Stimulated activated CD4-positive, alpha-beta T cell treated with anti-CD3 and anti-CD28 coated beads, Interleukin-12 subunit alpha, Interleukin-12 subunit beta, amount 100 ng/mL, for 24 hours (primary cell): ENCODE measurements at places on chromosomes 4 and X.

DNA sequence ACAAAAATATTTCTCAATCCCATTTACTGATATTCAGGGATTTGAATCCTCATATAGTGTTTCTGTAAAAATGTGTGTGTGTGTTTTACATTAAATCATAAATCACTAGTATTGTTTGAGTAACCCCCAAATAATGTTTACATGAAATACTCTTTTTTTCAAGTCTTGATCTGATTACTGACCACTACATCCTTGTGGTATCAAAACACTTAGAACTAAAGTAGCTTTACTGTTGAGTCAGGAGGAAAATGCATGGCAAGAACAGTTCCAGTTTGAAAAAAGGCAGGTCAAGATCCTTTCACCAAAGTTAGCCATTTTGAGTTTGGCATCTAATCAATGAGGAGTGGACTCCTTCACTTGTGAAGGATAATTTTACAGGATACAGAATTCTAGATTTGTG lies 3.6 kb upstream of the WDR19 start:
- no peak for DNase-seq

GRCh38 chrX:52504551-52504950 lies 8.9 kb downstream of the XAGE1A start:
- DNase-seq, result no peak

- DNase-seq, result no peak
Observed at GRCh38 chrX:29531336-29531735, 684.0 kb upstream of the MAGEB2 start.

DNA sequence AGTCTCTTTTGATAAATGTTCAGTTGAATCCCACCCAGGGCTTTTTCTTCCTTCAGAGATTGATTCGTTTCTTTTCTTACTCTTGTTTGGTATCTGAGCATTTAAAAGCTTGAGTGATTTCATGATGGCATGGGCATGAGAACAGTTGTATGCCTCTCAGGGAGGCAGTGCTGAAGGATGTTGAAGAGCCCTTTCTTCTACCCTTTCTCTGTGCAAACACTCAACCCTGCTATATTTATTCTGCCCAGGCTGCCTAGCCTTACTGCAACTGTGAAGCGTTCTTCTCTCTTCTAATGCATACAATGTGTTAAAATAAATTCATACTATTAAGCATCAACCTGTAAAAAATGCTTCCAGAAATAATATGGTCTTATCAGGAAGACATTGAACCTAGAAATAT lies 367.6 kb upstream of the LCORL start:
- DNase-seq, result no peak

DNA sequence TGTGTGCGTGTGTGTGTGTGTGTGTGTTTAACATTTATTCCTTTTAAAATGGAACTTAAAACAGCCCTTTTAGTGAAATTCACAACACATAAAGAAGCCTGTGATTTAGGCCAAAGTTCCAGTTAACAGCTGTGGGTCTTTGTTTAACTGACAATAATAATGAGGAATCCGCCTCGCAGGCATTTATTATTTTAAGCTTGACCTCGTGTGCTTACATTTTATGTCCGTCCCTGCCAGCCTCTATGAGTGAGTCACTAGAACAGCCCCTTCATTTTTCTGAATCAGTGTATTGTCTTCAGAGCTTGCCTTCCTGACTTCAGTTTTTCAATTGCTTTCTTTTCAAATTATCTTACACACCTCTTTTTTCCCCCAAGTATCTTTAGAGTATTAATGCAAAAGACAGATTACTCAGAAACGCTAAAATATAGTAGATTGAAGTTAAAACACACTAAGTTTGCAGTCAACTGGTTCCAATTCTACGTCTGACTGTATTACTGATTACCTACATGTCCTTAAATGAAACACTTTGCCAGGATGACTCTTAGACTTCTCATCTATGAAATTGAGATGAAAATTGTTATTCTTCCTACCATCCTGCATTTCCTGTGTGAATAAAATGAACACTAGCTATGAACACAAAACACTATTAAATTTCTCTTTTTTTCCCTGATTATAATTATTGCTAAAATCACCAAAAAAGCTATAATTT lies 319.6 kb upstream of the HS3ST1 start:
- DNase-seq, result no peak

DNA sequence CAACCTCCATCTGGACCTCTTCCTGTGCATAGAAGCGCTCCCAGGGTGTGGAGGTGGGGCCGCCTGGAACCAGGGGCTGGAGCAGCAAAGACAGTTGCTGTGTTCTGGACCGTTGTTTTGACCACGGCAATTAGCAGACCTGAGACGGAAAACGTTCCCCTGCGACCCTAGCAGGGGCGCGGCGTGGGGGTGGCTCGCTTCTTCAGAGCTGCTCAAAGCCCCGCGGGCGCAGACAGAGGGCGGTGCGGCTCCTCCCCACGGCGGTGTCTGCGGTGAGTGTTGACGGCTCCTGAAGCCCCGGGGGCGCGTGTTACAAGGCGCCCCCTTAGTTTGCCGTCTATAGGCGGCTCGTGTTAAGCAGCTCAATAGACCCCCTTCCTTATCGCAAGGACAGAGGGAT lies 79.2 kb downstream of the TRIML1 start:
- no peak for DNase-seq

- DNase-seq, result no peak
Observed at GRCh38 chr4:8685831-8686230, 93.3 kb downstream of the CPZ start.

GRCh38 chr4:54571293-54572151 lies 86.2 kb upstream of the KIT start:
- DNase-seq, result no peak

GRCh38 chr4:57154191-57154590 lies 44.0 kb upstream of the IGFBP7 start:
- DNase-seq, result no peak

- DNase-seq, result no peak
Observed at GRCh38 chr4:145130788-145131399, 32.8 kb downstream of the ABCE1 start.

DNA sequence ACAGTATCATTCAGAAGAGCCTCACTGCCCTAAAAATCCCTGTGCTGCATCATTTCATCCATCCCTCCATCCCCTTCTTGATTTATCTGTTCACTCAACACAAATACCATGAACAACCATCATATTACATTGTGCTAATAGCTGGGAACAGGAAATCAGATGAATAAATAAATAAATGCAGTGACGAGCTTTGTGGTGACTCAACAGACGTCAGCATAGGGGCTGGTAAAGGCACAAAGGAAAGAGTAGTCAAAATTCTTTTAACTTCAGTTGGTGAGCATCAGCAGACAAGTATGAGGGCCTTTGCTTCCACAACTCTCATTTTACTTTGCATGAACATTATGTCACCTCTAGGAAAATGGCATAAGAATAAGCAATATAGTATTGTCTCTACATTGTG lies 65.5 kb downstream of the EDNRA start:
- DNase-seq, result no peak

- no peak for DNase-seq
Observed at GRCh38 chr4:107156443-107156842, 120.3 kb upstream of the DKK2 start.

GRCh38 chr4:7658341-7659204 lies 223.8 kb upstream of the PSAPL1 start:
- no peak for DNase-seq

GRCh38 chr4:138487230-138487629 lies 245.1 kb upstream of the SLC7A11 start:
- DNase-seq, result no peak

DNA sequence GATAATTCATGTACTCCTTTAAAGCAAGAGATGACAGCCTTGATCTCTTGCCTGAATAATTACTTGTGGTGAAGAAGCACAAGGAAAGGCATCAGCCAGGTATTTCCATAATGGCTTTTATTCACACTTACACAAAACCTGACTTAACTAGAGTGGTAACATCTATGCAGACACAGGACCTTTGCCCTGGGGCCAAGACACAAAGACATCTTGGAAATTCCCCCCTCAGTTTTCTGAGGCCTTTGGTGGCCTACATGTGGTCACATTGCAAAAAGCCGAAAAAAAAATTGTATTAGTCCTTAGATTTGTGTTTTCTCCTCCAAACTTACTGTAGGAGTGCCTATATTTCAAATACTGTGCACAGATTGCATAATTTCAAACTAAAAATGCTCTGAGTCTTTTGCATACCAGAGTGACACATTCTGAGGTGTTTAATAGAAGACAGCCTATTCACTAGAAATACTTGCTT lies 172.4 kb downstream of the PDGFC start:
- DNase-seq, result no peak

DNA sequence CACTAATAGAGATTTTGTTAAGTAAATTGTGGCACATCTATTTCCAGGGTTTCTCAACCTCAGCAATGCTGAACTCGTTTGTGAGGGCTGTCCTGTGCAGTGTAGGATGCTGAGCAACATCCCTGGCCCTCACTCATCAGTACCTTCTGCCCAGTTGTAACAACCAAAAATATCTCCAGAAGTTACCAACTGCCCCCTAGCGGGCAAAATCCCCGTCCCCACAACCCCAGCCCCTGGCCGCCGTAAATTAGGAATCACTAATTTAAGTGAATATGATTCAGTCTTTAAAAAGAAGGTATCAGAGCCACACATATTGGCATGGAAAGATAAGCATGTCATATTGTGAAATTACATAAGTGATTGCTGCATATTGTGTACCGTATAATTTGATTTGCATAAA lies 123.4 kb downstream of the ASB9 start:
- no peak for DNase-seq

- DNase-seq, result no peak
Observed at GRCh38 chr4:153646978-153647377, 37.1 kb upstream of the TLR2 start.

DNA sequence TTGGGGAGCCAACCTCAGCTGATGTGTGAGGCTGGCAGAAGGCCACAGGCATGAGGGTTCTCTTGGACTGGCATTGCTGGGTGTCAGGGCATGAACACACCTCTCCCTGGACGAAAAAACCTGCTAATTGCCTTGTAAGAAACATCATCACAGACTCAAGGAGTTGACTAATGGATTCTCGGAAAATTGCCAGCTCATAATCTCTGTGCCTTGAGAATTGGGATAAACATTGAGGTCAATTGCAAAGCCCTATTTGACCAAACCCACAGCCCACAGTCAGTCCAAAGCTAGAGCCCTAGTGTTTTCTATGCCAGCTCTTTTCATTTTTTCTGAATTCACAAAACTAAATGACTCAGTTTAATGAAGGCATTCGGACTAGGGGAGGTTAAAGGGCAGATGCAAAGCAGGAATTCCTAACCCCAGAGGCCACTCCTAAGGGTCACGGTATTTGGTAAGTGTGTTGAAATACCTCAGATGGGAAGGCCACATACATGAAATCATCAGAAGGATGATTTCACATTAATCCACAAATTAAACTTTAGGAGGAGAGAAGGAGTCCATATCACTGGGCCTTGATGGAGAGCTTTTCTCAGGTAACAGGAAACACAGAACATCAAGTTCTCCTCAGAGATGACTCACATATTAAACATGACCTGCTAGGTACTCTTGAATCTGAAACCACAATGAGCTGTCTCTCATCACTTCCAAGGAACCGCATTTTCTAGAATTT lies 39.0 kb upstream of the RASL11B start:
- DNase-seq, result no peak

DNA sequence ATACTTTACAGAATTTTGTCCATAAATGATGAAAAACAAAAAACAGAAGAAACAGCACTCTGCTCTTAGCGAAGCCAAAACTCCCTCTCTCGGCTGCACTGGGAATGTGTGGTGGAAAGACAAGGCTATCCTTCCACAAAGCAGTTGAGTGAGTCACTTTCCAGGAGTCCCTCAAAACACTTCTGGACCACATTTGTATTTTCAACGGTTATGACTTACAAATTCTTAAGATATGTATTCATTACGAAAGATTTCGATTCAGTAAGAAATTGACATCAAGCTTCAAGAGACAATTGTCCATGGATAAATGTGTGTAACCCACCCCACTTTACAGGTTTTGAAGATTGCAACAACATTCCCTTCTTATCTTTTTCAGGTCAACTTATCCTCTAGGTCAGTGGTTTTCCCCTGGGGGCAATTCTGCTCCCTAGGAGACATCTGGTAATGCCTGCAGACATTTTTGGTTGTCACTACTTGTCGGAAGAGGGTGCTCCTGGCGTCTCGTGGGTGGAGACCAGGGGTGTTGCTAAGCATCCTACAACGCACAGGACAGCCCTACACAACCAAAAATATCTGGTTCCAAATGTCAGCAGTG lies 66.7 kb upstream of the MTNR1A start:
- DNase-seq, result no peak

- no peak for DNase-seq
Observed at GRCh38 chr4:122458625-122459024, 2.1 kb upstream of the IL2 start.

- no peak for DNase-seq
Observed at GRCh38 chr4:150211016-150211415, 132.8 kb downstream of the DCLK2 start.

DNA sequence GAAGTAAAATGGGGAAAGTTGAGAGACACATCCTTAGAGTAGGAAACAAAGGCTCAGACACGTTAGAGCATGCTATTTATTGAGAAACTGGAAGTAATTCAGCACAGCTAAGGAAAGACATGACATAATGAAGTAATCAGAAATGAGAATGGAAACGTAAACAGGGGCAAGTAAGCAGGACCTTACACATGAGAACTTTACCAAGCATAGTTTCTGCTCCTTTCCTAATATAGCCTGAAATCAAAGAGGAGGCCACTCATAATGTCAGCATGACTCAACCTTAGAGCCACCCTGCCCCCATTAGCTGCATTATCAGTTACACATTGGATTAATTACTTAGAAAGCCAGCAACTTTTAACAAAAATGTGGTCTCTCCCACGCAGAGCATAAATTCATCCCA lies 558.3 kb upstream of the GRIA3 start:
- no peak for DNase-seq

DNA sequence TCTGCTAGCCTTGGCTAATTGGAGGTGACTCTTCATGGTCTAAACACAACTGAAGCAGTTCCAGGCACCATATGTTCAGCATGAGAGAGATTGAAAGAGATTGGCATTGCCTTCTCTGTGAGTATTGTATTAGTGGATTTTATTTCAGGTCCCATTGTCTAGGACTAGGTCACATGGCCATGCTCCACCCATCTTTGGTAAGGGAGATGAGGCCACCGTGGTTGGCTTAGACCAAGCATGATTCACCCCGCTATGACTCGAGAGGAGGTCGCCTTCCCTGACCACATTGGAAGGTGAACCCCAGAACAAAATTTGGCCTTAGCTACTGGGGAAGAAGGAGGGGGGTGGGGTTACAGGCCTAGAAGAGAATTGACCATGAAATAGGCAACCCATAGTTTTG lies 109.9 kb upstream of the BCOR start:
- no peak for DNase-seq

GRCh38 chrX:7047951-7048350 lies 99.6 kb upstream of the STS start:
- no peak for DNase-seq

DNA sequence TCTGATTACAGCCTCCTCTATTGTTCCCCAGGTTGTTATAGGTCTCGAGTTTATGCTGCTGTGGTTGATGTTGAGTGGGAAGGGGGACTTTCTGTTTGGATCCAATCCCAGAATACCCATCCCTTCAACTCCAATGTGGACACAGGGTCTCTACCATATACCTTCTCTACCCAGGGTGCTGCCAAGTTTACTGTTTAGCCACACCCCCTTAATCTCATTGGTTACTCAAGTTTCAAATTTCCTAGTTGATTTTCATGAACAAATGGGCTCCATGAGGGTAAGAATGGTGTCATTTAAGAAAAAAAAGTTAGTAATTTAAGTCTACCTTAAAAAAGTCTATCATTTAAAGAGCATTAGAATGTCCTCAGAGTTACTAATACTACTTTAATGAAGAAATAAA lies 3.6 kb upstream of the SPP1 start:
- no peak for DNase-seq

- no peak for DNase-seq
Observed at GRCh38 chr4:7771541-7772507, 167.8 kb downstream of the AFAP1 start.
